Osteoblast (primary cell): ENCODE measurements at places on chromosomes 1 and 21. TPM values are rescaled to one million over a fixed set of nuclear protein-coding genes. Genes with fewer than 3 reads are reported as not detected.

Gene CD53
- 0.29 and 0.36 TPM in 2 replicates for total RNA-seq

- no peak for DNase-seq
Observed at GRCh38 chr1:118811156-118811555, 177.0 kb downstream of the TBX15 start.

- peak; percentile 57 for DNase-seq
Observed at GRCh38 chr1:178619042-178619927, 105.8 kb upstream of the RALGPS2 start.

Gene FALEC
- total RNA-seq: 0.36 TPM in 1 of 2 replicates, not detected in the other

GRCh38 chr1:89659322-89660081, 26.6 kb downstream of the LRRC8C start:
- no peak for DNase-seq

- no peak for DNase-seq
Observed at GRCh38 chr1:6918186-6918924, 133.1 kb downstream of the CAMTA1 start.

DNA sequence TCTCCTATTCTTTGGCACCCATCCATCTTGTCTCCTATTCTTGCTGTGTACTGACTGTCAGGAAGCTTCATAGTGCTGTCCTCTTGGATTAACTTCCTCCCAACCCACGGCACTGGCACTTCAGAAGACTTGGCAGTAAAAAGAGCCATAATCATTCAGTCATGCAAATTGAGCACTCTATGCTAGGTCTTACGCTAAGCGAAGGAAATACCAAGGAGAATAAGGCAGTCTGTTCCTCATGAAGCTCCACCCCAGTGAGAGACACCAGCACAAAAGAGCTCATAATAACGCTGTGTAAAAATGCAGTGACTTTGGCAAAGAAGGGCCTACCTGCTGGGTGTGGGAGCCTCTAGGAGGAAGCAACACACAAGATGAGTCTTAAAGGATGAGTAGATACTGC, 67.1 kb downstream of the GFI1 start:
- no peak for DNase-seq

- no peak for DNase-seq
Observed at GRCh38 chr21:34523019-34523555, 11.1 kb upstream of the KCNE1 start.

DNA sequence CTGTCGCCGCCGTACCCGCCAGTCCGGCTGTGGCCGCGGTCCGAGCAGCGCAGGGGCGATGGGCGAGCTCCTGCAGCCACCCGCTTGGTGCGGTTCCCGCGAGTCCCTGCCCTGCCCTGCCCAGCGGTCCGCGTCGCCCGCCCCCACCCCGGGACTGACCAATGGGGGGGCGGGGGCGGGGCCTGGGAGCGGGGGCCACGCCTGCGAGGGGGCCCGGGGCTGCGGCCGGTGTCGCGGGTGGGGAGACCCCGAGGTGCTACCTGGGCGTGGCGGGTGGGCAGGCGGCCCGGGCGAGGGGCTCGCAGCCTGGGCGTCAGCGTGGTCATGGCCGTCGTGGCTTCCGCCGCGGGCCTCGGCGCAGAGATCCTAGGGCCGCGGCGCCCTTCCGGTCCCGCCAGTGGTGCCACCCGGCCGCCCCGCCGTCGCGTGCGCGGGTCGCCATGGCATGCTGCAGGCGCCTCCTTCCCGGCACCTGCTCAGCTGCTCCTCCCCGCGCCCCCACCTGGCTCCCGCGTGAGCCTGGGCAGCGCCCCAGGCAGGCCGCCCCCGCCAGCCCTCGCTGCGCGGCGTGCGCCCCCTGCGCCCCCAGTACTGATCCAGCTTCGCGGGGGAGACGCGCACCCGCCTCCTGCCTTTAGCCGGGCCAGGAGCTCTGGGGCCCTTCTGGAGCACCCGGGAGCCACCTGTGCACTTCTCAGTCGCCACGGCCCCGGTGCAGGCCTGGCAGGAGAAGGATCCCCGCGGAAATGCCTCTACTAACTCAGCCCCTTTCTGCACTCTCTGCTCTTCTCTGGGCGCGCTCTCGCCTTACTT, at the start of gene BMP8B:
TSS of gene BMP8B (minus strand) at position 108 of the 813 bp plus-strand sequence. CDS start 380 bp downstream, outside the sequence.
- peak; percentile 93 for DNase-seq

GRCh38 chr1:11764115-11764514, 2.1 kb downstream of the C1orf167 start:
- DNase-seq: peak; percentile 45

GRCh38 chr1:96792220-96792619, 70.6 kb downstream of the PTBP2 start:
- DNase-seq: no peak

Gene C1orf94
- not detected in 2 replicates for total RNA-seq

- no peak for DNase-seq
Observed at GRCh38 chr1:39544327-39544726, 32.3 kb downstream of the PABPC4 start.

DNA sequence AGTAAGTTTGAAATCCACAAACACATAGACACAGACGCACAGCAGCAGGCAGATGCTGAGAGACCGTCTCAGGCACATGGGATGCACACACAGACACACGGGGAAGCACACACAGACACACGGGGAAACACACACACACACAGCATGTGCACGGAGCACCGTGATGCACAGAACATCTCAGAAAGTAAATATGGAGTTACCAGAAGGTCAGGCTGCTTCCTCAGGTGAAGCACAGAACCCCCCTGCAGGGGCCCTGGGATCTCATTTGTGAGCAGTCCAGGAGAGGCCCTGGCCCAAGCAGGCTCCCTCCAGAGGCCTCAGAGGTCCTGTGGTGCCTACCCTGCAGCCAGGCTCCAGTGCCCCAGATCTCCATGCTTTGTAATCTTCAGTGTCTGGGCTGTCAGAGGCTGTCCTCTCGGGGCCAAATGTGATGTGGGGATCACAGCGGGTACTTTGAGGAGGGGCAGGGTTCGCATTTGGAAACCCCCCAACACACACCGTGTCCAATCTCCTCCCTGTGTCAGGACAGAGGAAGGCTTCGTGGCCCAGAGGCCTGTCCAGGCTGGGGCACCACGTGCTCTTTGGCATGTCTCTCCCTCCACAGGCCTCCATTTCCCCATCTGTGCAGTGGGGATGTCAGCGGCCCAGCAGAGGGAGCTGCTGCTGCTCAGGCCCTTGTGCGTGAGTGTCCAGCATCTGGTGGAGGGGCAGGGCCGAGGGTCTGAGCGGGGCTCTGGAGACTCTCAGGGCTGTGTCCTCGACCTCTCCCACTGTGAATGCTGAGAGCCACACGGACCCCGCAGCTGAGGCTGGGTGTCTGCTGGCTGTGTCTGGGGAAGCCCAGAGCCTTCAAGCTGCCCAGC, 23.0 kb upstream of the PRSS38 start:
- no peak for DNase-seq

- no peak for DNase-seq
Observed at GRCh38 chr21:41459884-41460534, 34.0 kb downstream of the MX1 start.

Gene L1TD1
- 0.29 TPM in 1 of 2 replicates, not detected in the other for total RNA-seq

DNA sequence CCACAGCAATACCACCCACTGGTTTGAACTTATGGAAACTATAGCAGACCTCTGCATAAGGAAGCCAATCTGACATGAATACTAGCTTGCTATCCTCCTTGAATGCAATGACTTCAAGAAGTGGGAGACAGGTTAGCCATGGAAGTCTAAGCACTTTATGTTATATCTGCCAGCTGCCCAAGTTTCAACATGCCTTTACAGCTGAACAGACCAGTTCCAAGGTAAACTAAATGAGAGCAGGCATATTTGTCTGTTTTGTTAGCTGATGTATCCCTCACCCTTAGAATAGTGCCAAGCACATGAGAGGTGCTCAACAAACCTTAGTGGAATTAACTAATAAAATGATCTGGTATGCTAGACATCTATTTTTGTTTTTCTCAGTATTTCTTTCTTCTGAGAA, 65.1 kb downstream of the ALG14 start:
- DNase-seq: no peak

Gene KCNE2
- total RNA-seq: not detected in 2 replicates

GRCh38 chr1:180603850-180604226, 28.0 kb upstream of the XPR1 start:
- DNase-seq: no peak

DNA sequence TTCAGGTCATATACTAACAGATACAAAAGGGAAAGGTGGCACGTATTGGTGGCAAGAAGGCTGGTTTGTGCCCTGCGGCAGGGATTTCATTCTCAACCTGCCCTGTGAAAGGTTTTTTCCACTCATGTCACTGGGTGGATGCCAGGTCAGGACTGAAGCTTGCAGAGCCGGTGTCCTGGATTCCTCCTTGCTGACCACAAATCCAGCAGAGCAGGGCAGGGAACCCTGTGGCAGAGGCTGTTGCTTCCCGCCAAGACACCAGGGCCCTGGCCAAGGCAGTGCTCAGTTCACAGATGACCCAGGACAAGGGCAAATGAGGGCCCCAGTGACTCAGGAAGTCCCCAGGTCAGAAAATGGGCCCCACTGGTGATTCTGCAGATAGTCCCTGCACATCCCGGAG, 16.4 kb downstream of the BSND start:
- peak; percentile 46 for DNase-seq

Gene KIF17
- total RNA-seq: 0.29 and 0.36 TPM in 2 replicates

Gene SFN
- total RNA-seq: under 0.01 and 0.29 TPM in 2 replicates

DNA sequence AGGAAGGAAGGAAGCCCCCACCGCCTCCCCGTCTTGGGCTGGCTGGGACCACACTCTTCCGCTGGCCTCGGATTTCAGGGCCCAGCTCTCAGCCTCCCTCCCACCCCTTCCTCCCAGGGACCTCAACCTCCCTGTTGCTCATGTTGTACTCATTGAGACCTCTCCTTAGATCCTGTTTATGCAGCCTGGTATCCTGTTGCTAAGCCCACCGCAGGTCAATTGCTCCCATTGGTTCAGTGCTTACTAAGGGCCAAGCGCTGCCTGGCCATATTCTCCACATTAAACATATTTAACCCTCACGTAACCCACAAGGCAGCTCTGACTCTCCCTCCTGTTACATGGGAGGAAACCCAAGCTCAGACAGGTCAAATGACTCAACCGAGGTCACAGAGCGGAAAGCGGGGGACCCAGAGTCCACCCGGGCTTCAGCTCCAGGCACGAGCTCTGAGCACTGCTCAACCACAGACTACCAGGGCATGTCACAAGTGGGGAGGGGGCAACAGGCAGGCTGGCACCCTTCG, 23.2 kb upstream of the H6PD start:
- peak; percentile 95 for DNase-seq

GRCh38 chr1:69203166-69203565, 364.6 kb upstream of the LRRC7 start:
- no peak for DNase-seq

Gene CYP4X1
- 0.59 and 0.72 TPM in 2 replicates for total RNA-seq

Gene SHISAL2A
- total RNA-seq: not detected in 2 replicates

DNA sequence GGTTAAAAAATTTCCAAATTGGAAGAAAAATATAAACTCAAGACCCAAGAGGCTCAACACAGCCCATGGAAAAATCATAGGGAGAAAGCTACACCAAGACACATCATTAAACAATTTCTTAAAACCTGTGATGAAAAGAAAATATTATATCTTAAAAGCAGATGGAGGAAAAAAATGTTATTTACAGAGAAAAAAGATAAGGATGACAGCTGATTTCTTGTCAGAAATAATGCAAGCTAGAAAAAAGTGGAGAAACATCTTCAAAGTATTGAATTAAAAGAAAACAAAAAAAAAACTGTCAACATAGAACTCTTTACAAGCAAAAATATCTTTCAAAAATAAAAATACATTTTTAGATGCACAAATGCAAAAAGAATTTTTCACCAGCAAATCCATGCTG, 930.5 kb downstream of the ADGRL2 start:
- DNase-seq: no peak
